ENCODE measurements at places on chromosomes 1 and 21.

GRCh38 chr1:39529901-39530535, 38.6 kb downstream of the BMP8A start:
- DNase-seq: no peak

DNA sequence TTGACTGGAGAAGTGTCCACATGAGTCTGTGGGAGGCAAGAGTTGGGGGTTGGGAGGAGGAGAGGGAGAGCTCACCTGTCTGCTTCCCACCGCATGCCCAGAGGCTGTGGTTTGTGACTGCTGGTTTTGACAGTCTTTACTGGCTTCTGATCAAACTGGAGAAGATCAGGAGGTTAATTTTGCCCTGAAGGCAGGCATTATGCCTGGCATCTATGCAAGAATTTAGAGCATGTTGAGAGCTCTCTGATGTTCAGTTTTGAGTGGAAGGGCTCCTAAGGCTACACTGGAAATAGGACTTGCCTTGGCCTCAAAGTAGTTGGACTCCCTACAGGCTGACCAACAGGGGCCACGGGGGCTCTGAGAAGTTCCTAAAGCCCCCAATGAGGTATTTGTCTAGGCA, 101.6 kb downstream of the TLR5 start:
- DNase-seq: no peak

DNA sequence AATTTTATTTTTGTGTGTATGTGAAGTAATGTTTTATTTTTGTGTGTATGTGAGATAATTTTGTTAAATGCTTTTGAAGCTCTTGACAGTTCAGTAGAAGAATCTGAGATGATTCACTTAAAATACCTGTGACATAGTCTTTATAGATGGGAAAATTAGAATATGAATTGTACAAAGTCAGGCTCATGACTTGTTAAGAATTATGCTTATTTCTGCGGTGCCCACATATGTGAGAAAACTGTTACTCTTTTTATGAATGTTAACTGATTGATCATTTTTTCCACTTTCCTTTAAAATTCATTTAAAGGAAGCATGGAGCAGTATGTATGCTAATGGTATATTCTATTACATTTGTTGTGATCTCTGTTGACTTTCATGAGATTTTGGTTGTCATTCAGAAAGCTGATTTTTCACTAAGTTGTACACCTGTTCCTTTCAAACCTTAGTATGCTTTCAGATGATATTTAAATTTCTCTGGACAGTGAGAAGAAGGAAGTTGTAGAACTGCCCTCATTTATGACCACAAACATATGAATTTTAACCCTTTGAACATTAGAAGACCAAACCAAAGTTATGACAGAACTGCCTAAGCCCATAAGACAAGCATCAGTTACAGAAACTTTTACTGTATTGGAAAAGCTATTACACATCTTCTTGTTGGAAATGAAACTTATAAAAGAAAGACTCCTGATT, 110.1 kb downstream of the POU2F1 start:
- no peak for DNase-seq

GRCh38 chr1:162400790-162401355, 11.1 kb downstream of the SH2D1B start:
- no peak for DNase-seq

- DNase-seq: no peak
Observed at GRCh38 chr1:159141584-159142390, 29.6 kb upstream of the CADM3 start.

- DNase-seq: no peak
Observed at GRCh38 chr1:165217958-165218357, 138.6 kb downstream of the LMX1A start.

- DNase-seq: no peak
Observed at GRCh38 chr1:67148516-67149178, 13.9 kb upstream of the C1orf141 start.

DNA sequence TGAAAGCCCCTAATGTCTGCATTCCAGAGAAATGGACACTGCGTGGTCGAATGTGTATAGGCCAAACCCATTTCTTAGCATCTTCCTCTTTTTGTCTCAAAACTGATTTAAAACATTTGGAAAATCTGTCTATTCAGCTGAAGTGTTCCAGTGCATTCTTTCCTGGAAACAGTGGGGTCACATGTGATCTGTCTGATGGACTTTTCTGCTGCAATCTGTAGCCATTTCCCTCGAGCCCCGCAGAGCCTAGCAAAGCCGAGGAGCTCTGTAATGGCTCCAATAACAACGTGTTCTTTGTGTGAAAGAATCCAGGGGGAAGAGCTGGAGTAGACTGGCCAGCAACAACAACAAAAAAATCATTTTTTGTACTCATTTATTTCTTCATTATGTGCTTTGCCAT, 329.3 kb downstream of the BARHL2 start:
- DNase-seq: no peak

DNA sequence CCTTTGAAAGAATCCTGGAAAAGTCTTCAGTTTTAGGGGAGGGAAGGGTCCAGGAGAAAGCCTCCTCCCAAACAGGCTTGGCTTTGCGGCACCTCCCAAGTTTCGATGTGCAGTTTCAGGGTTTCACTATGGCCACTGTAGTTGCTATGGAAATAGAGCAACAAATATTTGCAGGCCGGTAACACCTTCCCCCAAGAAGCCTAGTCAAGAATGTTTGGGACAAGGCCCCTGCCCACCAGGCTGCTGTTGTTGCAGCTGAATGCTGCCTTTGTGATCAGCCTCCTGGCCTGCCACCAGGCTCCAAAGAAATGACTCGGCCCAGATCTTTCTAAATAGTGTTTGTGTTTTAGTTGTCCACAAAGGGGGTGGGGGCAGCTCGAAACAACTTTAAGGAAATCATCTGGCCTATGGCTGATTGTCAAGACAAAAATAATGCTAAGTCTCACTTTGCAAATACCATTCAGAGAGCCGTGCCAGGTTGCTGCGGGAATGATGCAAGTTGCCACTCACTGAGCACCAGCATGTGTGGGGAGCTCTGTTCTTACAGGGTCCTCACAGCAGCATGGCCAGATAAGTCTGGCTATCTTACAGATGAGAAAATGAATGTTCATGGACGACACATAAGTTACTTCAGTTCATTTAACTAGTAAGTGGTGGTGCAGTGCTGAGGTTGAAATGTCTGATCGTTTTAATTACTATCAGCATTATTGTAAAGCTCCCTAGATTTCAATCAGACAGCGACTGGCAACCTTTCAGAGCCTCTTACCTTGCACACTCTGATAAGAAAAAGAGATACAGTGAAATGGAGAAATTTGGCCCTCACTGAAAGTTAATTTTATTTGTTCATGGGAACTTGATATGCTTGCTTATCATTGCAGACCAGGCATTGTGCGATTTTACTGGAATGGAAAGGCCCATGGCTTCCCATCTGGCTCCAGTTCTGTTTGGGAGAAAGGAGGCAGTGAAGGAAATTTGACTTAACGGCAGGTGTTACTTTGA, 91.2 kb upstream of the JUN start:
- no peak for DNase-seq

DNA sequence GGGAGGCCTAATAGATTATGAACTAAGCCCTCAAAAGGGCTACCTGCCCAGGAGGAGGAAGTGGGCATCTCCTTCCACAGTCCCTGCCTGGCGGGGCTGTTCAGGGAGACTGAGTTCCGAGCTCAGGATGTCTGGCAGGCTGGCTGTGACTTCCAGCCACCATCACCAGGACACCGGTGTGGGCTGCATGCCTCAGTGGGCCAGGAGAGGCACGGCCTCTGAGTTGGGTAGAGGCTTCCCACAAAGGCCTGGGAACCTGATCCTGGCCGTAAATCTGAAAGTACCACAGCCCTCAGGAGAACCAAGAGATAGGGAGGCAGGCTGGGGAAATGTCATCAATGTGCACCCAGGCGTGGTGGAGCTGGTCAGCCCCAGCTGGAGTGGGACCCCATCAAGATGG, 29.1 kb downstream of the NTPCR start:
- no peak for DNase-seq

- no peak for DNase-seq
Observed at GRCh38 chr1:21870611-21871010, 58.5 kb downstream of the LDLRAD2 start.

DNA sequence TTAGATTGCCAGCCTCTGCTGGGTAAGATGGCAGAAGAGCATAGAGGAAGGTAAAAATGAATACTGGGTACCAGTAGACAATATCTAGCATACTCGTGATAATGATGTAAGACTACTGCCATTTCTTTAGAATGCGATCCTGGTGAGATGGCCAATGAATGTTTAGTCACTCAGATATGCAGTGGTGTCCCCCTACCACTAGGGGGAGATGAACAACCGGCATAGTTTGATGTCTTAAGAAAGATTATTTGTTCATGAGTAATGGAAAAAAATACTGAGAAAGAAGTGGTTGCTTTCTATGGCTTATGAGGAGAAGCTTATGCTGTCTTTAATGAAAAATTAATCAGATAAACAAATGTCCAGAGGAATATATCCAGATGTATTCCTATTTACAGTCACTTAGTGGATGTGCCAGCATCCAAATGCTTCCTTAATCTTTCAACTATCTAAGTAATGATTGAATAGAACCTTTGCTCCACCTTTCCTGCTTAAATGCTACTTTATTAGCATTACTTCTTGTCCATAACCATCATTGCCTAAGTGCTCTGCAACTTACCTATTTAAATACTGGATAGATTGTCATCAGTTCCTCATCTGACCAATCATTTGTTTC, 256.6 kb downstream of the ST6GALNAC3 start:
- DNase-seq: peak; percentile 49

DNA sequence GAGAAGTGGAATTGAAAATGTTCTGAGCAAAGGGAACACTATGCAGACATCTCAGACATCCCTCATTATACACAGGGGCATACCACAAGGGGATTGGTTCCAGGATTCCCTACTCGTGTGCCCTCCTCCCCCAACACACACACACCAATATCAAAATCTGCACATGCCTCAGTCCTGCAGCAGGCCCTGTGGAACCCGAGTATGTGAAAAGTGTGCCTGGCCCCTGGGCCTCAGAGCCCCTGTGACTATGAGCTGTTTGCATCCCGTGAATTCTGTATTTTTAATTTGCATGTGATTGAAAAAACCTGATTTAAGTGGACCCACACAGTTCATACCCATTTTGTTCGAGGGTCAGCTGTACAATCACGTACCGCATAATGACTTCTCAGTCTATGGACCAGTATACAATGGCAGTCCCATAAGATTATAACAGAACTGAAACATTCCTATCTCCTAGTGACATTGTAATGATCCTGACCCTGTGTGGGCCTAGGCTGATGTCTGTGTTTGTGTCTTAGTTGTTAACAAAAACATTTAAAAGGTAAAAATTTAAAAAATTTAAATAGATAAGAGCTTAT, 11.3 kb downstream of the POU2F1 start:
- DNase-seq: no peak

- no peak for DNase-seq
Observed at GRCh38 chr1:70812442-70813109, 235.0 kb downstream of the PTGER3 start.

DNA sequence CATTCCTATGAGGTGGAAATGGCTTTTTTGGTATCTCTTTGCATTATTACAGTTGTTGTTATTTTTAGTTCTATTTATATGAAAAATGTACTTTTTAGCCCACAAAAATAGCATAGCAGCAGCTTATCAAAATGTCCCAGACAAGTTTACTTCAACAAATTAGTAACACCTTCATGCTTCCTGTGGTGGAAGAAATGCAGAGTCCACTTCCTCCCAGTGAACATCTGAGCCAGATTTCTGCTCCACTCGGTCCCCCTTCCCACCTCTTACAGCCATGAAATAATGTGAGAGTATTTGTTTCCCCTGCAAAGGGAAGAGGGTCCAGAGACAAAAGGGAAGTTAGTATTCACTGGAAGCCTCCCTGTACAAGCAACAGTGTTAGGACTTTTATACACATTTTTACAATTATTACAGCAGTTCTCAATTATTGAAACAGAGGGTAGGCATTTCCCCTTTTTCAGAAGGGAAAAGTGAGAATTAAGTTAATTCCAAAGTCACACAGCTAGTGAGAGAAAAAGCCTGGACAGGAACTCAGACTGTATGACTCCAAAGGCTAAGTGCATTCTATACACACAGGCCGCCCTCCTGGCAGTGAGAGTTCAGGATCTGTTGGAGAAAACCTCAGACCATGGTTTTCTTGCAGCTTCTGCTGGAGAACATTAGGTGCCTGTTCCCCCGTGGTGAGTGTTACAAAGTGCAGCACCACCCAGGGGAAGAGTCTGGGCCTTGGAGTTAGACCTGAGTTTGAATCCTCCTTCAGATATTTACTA, 126.5 kb downstream of the PBX1 start:
- DNase-seq: no peak

- no peak for DNase-seq
Observed at GRCh38 chr21:43590194-43590593, 69.1 kb downstream of the HSF2BP start.

DNA sequence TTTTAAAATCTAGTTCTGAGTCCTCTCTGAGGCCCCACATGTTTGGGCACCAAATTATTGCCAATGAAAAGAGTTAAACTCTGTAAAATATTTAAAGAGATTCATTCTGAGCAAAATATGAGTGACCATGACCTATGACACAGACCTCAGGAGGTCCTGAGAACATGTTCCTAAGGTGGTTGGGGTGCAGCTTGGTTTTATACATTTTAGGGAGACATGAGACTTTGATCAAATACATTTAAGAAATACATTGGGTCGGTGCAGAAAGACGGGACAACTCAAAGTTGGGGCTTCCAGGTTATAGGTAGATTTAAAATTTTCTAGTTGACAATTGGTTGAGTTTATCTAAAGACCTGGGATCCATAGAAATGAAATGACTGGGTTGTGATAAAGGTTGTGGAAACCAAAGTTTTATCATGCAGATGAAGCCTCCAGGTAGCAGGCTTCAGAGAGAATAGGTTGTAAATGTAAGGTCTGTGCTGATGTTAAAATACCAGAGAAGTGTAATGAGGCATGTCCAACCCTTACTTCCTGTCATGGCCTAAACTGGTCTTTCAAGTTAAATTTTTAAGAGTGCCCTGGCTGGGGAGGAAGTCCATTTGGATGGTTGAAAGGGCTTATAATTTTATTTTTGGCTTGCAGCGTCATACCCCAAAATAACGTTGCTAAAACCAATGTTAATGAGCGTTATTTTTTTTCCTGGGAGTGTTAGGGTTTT, 274.9 kb downstream of the NUF2 start:
- no peak for DNase-seq
